ENCODE measurements at places on chromosomes 5 and 9.

DNA sequence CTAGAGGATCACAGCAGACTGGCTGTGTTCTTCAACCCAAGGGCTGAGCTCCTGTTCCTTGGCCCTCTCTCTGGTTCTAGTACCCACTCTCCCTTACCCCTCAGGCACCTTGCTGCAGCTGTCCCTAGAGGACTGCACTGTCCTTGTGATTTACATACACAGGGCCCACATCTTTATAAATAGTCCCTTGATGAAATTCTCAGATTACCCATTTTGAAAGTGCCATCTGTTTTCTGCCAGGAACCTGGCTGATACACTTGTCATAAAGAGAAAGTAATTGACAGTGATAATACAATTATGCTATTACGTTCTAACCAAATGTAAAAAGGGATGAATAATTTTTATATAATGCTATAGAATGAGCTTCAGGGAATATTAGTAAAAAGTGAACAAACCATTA lies 16.5 kb upstream of the SPARC start:
- DNase-seq: no peak

DNA sequence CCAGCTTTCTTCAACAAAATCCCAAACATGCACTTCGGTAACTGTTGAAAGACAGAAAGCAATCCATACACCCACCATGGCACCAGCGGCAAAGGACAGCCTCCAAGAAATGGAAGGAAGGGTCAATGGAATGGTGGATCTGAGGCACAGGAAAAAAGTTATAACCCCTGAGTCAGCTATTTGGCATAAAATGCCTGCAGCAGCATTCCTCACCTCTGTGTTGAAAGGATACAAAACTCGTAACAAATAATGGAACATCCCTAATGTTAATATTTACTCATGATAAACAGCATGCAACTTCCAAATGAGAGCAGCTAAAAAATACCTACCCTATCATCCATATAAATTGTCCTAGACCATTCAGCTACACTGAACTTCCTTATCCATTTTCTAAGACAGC lies 9.4 kb downstream of the FBXW11 start:
- DNase-seq: no peak

DNA sequence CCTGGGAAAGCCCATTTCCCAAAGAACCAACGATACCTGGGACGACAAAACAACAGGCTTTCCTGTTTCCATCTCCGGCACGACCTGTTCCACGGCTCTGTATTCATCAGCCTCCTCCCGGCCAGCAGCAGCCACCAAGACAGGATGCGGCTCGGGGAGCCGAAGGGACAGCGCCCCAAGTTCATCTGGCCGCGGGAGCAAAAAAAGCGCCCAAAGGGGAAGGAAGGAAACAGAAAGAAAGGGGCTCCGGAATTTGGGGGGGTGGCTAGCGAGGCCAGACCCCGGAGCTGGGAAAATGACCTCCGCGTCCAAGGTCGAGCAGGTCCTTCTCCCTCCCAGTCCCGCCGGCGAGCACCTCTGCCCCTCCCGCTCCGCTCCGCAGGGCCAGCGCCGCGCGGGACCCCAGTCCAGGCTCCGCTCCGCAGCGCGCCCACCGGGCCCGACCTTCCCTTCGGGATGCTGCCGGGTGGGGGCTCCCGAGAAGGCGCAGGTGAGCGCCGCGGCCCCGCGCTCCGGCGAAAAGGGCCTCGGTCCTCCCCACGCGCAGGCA lies 608 bp downstream of the ELOVL7 start:
- no peak for DNase-seq

DNA sequence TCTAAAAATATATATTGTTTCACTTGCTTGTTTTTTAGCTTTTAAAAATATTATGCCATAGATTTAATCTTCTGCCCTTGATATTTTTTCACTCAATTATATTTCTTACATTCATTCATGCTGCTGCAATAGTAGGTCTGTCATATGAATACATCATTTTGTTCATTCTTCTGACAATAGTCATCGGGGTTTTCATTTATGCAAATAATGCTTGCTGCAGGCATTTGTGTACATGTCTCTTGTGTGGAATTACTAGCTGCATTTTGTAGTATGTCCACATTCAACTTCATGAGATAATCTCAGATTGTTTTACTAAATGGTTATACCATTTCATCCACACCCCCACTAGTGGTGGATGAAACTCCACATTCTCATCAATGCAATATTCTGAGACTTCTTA lies 5.3 kb upstream of the PLPP1 start:
- DNase-seq: no peak

DNA sequence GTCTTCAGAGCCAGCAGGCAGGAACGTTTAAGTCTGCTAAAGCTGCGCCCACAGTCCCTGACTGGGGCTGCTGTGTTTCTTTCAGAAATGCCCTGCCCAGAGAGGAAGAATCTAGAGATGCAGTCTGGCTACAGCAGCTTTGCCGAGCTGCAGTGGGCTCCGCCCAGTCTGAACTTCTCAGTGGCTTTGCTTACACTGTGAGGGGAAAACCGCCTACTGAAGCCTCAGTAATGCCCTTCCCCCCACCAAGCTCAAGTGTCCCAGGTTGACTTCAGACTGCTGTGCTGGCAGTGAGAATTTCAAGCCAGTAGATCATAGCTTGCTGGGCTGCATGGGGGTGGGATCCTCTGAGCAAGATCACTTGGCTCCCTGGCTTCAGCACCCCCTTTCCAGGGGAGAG lies 78.4 kb downstream of the SREK1 start:
- no peak for DNase-seq

GRCh38 chr9:101738566-101739183 lies at the start of gene GRIN3A:
Gene GRIN3A, minus strand, starts transcription at chr9:101738647. Its CDS starts 668 bp downstream, at chr9:101737979.
- DNase-seq: no peak
